ENCODE measurements at places on chromosomes 12 and 14. TPM values are rescaled to one million over a fixed set of nuclear protein-coding genes. Genes with fewer than 3 reads are reported as not detected.
A peak's percentile ranks its signal among the peaks of the same experiment; 100 is the strongest.

DNA sequence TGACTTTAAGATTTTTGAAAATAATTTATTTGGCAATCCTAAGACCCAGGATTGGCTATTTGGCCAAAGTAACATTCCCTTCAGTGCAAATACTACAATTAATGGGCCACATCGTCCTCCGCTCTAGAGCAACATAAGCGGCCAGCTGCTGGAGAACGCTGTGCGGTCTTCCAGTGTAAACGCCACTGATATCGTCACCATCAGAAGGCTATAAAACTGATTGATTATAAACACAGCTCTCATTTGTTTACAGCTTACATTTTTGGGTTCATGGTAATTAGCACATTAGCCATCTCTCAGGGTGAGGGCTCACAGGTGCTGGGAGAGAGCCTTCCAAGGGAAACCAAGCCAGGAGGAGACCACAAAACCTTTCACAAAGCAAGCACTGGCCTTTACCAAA is 130.1 kb upstream of the BMP4 start:
- DNase-seq, result peak; percentile 14

GRCh38 chr12:537772-538171 is 78.0 kb downstream of the B4GALNT3 start:
- DNase-seq, result no peak

DNA sequence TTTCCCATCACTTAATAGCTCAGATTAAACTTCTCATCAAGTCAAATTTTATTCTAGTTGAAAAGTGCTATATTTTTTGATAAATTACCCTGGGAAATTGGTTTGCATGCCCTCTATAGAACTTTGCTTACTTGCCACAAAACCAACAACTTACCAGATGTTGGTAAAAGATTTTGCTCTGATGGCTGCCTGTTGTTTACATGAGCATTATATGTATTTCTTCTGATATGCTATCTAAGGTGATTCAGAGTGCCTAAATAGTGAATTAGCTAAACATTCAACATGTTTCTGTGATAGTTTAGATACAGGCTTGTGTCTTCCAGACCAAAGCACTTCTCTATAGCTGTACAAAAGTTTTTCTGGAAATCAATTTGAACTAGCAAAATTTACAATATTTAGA is 51.0 kb downstream of the PPM1A start:
- DNase-seq, result no peak

DNA sequence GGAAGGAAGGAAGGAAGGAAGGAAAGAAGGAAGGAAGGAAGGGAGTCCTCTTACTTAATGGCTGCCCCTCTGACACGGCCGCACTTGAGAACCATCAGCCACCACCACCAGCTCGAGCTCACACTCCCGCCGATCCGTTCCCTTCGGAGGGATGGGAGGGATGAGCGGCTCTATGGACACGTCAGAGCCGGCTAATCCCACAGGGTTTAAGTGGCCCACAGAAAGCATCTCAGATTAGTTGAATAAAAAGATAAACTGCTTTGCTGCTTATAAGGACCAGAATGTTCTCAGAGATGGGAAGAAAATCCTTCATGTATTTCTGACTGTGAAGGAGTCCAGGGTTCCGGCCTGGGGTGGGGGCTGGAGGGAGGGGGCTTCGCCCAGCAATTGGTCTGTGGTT is 31.1 kb downstream of the PRIMA1 start:
- DNase-seq, result no peak

DNA sequence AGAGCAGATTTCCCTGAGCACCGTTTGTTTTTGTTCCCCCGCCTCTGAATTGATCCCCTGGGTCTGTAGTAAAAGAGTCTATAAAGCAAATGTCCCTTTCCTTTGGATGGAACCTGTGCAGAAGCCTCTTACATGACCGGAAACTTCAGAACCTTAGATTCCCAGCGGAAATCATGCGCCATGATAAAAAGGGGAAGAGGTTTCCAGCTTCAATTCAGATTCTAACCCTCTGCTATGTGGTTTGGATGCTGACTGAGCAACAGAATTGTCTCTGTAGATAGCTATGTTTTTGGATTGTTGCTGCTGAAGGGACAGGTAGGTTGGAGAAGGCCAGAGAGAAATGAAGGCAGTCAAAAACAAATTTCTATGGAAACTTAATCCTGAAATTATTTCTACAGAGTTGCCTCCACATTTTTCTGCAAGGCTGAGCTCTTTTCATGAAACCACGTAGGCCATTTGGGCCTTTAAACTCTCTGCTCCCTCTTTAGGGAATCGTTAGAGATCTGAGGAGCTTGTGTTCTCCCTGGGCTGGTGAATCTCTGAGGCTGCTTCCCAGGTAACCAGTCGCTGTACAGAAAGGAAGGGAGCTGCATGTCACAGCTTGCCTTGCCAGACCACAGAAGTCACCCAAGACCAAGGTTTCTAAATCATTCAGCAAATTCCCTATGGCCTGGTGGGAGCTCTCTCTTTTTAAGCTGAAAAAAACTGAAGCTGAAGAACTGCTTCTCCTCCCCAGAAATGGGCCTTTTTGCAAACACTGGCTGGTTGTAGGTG is 28.7 kb upstream of the OR10P1 start:
- DNase-seq, result no peak

DNA sequence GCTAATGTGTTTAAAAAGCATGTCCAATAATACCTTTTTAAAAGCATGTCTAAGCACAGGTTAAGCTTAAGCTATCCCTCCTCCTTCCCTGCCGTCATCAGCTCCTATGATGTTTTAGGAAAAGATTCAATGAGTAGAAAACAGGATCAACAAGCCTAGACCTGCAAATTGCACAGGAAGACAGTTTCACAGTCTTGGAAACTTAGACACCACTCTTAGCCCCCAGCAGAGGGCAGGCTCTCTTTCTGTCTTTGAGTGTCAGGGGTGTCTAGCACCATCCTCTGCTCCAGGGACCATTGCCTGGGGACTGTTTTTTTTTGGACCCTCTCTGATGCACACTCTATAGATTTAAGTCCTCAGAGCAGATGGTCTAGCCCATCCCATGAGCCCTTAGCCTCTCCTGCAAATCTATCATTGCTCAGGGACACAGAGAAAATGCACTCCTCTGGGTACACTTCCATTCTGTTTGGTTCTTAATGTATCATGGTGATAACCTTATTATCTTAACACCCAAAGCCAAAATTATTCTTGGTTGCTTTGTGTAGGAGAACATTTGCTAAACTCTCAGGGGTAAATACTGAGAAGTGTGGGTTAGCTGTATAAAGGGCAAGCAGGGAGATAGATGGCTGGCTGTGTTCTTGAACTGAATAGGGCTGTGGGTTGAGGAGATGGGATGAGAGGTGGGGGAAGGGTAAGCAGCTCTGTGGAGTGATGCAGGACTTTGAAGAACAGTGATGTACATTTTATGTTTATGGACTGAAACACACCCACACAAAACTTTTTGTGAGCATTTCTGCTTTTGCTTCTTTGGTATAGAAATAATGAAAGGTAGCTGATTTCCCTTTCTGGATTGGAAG is 259.9 kb upstream of the DDHD1 start:
- peak; percentile 26 for DNase-seq

GRCh38 chr12:19967431-19967830 is 400.9 kb upstream of the PDE3A start:
- DNase-seq, result peak; percentile 95

DNA sequence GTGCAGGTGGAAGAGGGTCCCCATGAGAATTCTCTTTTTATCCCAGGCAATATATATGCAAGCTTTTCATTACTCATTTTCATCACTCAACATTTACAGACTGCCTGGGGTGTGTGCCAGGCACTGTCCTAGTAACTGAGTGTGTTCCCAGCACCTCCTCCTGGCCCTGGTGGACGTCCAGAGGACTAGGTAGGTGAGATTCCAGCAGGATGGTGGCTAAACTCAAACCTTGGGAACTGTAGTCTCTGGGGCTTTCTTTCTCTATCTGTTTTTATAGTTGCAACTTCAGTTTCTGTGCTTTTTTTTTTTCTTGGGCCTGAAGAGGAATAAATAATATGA is 63.8 kb downstream of the SUSD6 start:
- no peak for DNase-seq

GRCh38 chr12:117210266-117210918 is 20.1 kb upstream of the FBXO21 start:
- no peak for DNase-seq

- peak; percentile 73 for DNase-seq
Measured at GRCh38 chr14:52369305-52369801, 55.2 kb downstream of the PTGER2 start.

- DNase-seq, result peak; percentile 34
Measured at GRCh38 chr14:31994391-31995033, 82.6 kb upstream of the ARHGAP5 start.

- no peak for DNase-seq
Measured at GRCh38 chr12:127025545-127025944, 1241.4 kb upstream of the TMEM132C start.

DNA sequence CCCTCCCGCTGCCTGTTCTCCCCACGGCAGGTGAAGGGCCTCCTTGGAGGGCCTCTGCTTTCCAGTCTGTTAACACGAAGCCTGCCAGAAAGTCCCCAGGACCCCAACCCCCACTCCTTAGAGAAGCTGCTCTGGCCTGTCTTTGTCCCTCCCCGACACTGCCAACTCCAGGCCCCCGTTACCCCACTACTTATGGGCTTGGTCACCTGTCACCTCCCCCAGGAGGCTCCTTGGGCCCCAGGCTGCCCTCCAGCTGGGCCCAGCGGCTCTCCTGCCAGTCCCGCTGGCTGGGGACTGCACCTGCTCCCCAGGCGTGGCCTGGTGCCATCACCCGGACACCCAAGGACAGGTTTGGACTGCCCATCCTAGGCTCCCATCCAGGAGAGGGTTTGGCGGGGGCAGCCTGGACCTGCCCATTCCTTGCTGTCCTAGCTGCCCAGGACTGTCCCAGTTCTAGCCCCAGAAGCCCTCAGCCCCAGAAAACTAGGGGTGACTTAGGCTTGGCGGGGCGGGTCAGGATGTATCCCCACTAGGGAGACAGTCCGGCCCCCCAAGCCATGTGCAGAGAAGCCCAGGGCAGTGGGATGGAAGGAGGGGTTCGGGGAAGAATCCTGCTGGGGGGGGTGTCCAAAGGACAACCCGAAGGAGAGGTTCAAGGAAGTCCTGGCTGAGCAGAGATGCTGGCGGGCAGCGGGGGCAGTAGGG is 155.7 kb upstream of the C14orf180 start:
- no peak for DNase-seq

GRCh38 chr12:116684891-116685290 is 53.0 kb downstream of the SPRING1 start:
- DNase-seq, result no peak

Gene MAP3K12
- 7.7 TPM for total RNA-seq

Gene KCNH3
- total RNA-seq, result 0.05 TPM

Gene RAPGEF3
- total RNA-seq, result 1.2 TPM

Gene IL26
- not detected for total RNA-seq

Gene FIGNL2
- total RNA-seq, result not detected

Gene TRIP11
- 6.8 TPM for total RNA-seq

Gene SLCO1B3
- 9.3 TPM for total RNA-seq

Gene CLEC2A
- not detected for total RNA-seq

Gene TTC9
- 1.3 TPM for total RNA-seq

Gene TDRD9
- not detected for total RNA-seq

Measured in M059J (cell line).